ENCODE measurements at places on chromosomes 2 and 18.

DNA sequence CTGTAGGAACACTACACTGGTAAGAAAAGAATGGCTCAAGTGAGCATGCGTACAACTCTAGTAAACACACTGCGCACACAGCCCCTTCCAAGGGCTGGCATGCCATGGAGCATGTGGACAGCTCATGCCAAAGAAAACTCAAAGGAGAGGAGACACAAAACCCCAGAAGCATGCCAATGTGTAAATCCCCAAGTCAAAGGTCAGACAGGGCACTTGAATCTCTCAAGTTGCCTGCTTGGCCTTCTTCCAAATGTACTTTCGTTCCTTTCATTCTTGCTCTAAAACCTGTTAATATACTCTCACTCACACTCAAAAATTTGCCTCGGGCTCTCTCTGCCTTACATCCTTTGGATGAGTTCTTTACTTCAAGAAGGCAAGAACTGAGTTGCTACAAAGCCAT lies 365.3 kb downstream of the NBAS start:
- no peak for DNase-seq

- DNase-seq: no peak
These were observed 143.1 kb upstream of the COPS8 start for GRCh38 chr2:236942554-236942953.

DNA sequence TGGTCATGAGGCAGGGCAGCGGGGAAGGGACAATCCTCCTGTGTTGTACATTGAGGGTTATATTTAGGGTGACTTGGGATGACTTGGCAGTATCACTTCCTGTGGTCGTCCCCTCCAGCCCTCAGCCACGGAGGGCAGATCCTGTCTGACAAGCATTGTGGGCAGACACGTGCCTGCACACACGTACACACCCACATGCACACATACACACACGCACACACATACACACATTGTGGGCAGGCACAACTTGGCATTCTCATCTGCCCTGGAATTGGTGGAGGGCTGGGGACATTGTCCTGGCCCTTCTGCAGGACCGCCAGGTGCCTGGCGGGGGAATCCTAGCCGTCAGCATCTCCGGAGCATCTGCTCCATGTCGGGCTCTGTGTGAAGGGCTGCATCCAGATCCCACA lies 47.6 kb downstream of the ODC1 start:
- DNase-seq: no peak

- no peak for DNase-seq
These were observed 553 bp downstream of the TIGD1 start for GRCh38 chr2:232549655-232550353.

- DNase-seq: no peak
These were observed 123.1 kb downstream of the ARHGAP15 start for GRCh38 chr2:143252138-143252907.

DNA sequence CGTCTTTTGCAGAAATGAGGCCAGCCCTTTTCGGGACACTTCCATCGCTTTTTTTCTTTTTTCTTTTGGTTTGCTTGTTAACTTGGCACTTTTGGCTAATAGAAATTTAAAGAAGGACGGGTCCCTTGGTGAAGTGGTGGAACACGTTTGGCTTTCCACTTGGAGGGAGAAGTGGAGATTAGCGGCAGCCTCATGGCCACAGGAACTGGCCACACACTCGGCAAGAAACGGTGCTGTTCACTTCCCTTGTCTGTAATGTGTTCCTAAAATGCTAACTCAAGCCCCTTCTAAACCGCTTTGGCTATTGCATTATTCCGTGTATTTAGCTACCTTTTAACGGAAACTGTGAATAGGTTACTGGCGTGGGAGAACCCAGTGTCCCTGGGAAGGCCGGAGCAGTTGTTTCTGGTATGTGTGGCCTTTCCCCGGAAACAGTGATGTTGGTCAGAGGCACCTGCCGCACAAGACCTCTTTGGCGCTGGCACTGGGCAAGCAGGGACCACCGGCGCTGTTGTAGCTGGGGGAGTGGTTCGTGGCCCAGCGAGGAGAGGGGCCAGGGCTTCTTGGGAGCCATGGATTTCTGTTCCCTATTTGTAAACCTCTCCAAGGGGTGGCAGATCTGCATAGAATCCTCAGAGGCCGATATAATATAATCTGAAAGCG lies 981 bp downstream of the RAMP1 start:
- DNase-seq: no peak

- DNase-seq: no peak
These were observed 183.9 kb upstream of the ETAA1 start for GRCh38 chr2:67213270-67213670.

DNA sequence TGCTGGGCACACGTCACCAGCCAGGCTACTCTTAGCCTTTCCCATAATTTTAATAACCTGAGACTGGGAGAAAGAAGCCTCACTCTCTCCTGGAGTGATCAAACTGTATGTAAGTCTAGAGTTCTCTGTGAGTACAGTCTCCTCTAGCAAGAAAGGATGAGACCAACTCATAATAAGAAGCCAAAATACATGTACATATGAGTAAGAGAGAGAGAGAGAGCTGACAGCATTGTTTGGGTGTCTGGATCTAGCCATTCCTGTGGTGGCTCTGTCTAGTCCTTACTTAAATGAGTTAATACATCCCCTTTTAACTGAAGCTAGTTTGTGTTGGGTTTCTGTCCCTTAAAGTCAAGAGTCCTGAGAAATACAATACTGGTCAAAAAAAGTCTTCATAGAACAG lies 26.0 kb upstream of the ANXA4 start:
- DNase-seq: no peak

DNA sequence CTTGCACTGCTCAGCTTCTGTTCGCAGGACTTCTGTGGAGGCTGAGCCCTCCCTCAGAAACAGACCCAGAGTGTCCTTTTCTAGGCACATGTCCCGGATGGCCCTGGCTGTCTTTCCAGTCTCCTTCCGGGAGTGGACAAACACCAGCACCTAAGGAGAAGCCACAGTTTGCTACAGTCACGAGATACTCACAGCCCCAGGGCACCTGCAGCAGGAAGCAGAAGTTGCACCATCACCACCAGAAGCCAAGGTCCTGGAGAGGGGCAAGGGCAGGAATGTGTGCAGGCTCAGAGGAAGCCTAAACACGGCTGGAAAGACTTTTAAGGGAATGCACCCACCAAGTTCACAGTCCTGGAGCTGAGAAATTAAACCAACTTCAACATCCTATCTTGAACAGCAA lies 13.6 kb downstream of the SNRNP200 start:
- DNase-seq: no peak

- no peak for DNase-seq
These were observed 22.9 kb downstream of the GPR35 start for GRCh38 chr2:240648155-240648649.

- no peak for DNase-seq
These were observed 319.7 kb downstream of the AFF3 start for GRCh38 chr2:99822474-99823207.

GRCh38 chr2:72142570-72143440 lies 4.9 kb downstream of the CYP26B1 start:
- no peak for DNase-seq

DNA sequence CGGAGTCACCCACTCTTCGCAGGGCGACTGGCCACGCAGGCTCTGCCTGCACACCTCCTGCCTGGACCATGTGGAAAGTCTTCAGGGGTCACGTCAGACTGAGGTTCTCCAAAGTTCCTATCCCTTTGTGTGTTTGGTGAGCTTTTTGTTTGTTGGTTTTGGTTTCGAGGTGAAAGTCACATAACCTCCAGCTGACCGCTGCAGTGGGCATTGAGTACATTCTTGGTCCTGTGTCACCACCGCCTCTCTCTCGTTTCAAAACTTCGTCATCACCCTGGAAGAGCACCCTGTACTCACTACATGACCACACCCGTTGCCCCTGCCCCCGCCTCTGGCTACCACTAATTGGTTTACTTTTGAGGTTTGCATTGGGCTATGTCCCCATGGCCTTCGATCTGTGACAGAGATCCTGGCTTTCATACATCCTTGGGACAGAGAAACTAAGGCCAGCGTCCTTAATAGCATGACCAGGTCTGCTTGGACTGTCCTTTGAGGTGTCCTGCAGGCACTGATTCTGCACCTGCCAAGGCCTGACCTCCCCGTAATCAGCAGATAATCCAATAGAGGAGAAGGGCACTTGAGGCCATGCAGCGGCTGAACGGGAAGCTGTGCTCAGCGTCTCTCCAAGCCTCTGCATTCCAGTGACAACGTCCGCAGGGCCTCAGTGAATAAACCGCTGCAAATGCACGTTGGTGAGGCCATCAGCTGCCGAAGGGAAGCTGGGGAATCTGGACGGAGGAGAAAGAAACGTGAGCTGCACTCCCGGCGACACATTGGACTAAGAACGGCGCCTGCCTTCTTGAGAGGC lies 46.8 kb downstream of the SH3BP4 start:
- no peak for DNase-seq

- no peak for DNase-seq
These were observed 183.9 kb upstream of the LINC00305 start for GRCh38 chr18:64332835-64333234.

- DNase-seq: no peak
These were observed 92.3 kb upstream of the CAPN13 start for GRCh38 chr2:30899516-30900054.

All from stimulated activated CD8-positive, alpha-beta memory T cell treated with anti-CD3 and anti-CD28 coated beads, Interleukin-2, amount 100 ng/mL, for 1 hour (primary cell).